CD4-positive, alpha-beta T cell treated with Interleukin-17A for 4 hours (primary cell): ENCODE measurements at places on chromosomes 1 and 21.
A peak's percentile ranks its signal among the peaks of the same experiment; 100 is the strongest.

- DNase-seq: no peak
These were observed 84.2 kb upstream of the RGS2 start for GRCh38 chr1:192724670-192725069.

DNA sequence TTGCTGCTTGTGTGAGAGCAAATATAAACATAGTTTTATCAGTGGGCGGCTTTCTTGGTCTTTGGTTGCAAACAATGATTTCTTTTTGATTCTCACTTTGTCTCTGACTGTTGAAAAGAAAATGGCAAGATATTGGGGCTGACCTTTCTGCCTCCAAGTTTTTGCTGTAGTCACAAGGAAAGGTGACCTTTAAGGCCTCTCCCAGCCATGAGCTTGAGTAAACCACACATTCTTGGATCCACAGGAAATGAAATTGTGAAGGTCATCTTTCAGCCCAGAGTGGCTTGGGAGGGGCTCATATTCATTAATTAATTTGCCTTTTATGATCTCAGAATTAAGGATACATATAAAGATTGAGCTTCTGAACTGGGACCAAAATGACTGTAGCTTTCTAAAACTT lies 241.6 kb downstream of the BACH1 start:
- DNase-seq: no peak

GRCh38 chr1:93869653-93870052 lies 9.4 kb downstream of the DNTTIP2 start:
- no peak for DNase-seq

- no peak for DNase-seq
These were observed 17.4 kb downstream of the MIGA1 start for GRCh38 chr1:77796695-77797405.

- DNase-seq: no peak
These were observed 42.5 kb upstream of the C1orf174 start for GRCh38 chr1:3942416-3943122.

GRCh38 chr1:112296908-112297307 lies 99.1 kb upstream of the CTTNBP2NL start:
- no peak for DNase-seq

GRCh38 chr1:40384413-40384762 lies 10.9 kb downstream of the SMAP2 start:
- DNase-seq: no peak

GRCh38 chr1:66478116-66478515 lies 55.8 kb upstream of the SGIP1 start:
- DNase-seq: no peak

GRCh38 chr1:95140791-95141190 lies 23.6 kb downstream of the TLCD4 start:
- DNase-seq: no peak

DNA sequence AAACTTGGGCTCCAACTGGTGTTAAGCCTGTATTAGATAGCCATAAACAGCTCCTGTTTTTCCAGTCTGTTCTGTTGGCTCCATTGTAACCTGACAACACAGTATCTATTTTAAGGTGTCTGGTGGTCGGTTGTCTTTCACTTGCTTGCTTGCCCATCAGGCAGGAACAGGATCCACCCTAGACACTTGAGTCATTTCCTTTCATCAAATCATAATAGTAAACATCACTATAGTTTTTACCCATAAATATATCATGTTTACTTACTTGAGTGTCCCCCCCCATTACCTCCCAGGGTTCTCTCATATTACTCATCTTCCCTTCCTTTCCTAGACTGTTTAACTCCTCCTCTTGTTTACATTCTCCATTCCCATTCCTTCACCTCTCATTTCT lies 2.9 kb downstream of the DDI2 start:
- DNase-seq: peak; percentile 40

- DNase-seq: no peak
These were observed 22.6 kb downstream of the PODN start for GRCh38 chr1:53084589-53084971.

DNA sequence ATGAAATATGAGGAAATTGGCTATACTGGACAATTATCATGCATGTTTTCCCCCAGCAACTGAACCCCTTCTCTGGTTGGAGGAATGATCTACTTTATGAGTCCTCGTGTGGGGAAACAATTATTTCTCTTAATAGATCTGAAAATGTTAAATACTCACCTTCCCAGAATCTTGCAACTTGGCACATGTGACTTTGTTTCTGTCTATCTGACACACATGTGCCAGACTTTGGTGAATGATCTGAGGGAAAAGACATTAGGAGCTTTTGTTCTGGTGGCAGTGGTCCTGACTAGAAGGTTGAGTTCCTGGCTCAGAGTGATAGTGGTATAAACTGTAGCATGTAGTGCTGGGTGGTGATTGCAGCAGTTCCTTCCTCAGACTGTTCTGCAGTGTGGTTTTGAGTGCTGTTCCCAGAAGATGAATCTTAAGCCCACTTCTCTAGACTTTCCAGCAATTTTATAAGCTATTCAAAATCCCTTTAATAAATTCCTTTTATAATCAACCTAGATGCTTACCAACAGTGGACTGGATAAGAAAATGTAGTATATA lies 59.3 kb upstream of the B3GALNT2 start:
- DNase-seq: no peak

GRCh38 chr1:165863346-165863745 lies 35.9 kb downstream of the UCK2 start:
- DNase-seq: no peak

GRCh38 chr1:8134546-8135235 lies 108.6 kb upstream of the ERRFI1 start:
- no peak for DNase-seq

- DNase-seq: no peak
These were observed 87.9 kb upstream of the HMCN1 start for GRCh38 chr1:185646202-185646683.

GRCh38 chr1:162353078-162353477 lies 23.6 kb downstream of the SPATA46 start:
- no peak for DNase-seq

DNA sequence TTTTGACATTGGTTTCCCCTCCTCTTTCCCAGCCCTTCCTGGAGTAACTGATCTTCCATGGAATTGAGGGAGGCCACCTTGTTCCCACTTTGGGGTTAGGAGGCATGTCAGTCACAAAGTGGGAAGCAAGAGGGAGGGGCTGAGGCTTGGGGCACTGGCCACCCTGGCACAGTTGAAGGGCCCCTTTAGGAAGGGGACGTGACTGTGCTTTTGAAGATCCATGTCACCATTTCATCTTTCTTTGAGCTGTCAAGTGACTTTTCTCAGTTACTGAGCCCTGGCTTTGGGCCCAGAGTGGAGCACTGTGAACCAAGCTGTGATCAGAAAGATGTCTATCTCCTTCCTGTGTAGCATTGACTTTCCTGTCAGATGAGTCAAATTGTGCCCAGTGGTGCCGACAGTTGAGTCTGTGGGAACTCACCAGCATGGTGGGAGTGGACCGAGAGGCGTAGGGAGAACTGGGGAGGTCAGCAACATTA lies 38.5 kb upstream of the TDRD10 start:
- DNase-seq: peak; percentile 81

DNA sequence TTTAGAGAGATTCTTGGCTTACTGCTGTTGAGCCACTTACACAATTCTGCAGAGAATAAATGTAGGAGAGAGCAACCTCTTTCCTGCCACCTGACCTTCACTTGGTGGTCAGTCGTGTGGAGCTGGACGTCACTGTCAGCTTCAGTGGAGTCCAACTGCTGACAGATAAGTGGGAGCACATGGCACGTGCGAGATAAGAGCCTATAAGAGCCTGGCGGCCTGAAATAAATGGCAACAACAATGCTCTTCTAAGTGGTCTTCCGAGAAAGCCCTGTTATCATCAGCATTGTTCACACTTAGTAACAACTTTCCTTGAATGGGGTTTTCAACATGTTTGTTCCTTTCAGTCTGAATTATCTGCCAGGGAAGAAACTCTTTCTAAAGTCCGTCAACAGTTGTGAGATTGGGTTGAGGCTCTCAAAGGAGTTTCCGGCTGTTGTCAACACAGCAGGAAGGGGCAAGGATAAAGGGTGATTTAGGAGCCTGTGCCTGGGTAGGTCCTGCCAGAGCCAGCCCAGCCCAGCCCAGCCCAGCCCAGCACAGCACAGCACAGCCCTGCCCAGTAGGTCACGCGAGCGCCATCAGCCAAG lies 57.2 kb upstream of the RUNX1 start:
- DNase-seq: no peak

GRCh38 chr1:183832459-183832858 lies 27.5 kb downstream of the RGL1 start:
- no peak for DNase-seq

GRCh38 chr1:196486346-196486745 lies 121.9 kb downstream of the KCNT2 start:
- no peak for DNase-seq

DNA sequence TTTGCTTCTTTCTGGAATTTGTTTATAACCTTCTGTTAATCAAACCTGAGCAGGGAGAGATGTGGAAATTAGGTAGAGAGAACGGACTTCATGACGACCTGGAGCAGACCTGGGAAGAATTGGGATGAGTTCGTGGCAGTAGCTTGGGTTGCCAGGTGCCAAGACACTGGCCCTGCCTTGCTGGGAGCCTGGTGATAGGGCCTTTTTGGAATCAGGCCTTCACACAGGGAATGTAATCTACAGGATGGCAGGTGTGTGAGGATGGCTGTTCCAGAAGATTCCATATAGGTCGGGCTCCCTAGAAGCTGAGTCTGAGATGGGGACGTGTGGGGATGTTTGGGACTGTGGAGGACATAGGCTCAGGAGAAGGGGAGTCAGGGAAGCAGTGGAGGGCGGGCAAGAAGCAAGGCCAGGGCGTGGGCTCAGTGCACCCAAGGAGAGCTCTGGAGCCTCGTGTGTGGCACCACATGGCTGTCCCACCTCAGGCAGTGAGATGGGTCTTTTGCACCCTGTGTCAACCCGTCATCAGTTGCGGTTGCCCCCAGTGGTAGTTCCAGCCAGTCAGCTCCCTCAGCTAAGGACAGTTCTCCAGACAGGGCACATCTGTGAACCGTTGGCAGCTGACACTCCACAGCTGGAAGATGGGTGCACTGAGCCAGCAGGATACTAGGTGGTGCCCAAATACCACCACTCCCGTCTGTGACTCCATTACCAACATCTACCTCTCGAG lies 395.9 kb downstream of the MATN1 start:
- DNase-seq: no peak

DNA sequence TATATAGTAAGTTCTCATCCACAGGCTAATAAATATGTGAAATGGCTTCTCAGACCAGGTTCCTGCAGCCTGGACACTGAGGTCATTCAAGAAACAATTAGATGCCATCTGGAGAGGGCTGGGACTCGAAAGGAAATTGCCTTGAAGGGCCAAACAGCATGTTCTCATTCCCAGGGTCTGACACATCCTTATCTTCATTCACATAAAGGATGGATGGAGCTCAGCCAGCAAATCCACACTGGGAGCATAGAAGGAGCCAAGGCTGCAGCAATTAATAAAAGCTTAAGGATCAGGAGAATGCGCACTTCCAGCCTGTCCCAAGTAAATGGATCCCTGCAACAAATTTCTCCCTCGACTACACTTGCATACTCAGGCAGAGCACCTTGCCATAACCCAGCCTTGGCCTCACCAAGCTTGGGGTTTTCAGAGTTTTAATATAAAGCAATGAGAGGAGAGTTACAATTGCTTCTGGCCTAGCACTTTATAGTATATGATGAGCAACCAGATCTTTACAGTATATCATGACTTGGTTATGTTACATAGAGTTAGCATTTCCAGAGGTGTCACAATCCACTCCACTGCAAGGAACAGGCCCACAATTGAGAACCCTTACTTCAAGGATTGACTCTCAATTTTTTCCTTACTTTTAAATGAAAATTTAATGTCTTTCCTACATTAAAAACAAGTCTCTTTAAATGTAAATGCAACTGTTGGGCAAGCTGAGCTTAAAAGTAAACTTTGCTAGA lies 55.9 kb downstream of the BCAR3 start:
- DNase-seq: no peak

DNA sequence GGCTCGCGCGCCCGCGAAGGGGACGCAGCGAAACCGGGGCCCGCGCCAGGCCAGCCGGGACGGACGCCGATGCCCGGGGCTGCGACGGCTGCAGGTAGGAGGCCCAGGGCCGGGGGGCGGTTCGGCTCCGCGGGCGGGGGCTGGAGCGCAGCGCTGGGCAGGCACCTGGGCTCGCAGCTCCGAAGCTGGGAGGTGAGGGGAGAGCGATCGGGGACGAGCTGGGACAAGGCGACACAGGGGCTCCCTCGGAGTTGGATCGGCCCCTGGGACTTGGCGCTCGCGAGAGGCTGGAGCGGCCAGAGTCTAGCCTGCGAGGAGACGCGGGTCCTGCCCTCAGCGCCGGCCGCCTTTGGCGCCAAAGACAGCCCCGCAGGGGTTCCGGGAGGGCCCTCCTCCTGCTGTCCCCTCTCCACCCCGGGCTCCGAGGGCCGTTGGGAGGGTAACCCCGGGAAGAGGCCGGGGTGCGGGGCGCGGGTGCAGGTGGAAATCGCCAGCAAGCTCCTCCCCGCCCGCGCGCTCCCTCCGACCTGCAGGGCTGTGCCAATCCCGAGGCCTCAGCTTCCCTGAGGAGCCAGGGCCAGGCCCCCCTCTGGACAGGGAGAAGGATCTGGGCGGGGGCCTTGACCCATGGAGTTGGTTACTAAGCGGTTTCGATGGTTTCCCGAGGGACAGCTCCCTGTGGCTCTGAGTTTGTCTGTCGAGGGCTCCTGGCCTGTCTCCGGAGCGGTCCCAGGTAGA lies 401 bp downstream of the TP73 start:
- no peak for DNase-seq

DNA sequence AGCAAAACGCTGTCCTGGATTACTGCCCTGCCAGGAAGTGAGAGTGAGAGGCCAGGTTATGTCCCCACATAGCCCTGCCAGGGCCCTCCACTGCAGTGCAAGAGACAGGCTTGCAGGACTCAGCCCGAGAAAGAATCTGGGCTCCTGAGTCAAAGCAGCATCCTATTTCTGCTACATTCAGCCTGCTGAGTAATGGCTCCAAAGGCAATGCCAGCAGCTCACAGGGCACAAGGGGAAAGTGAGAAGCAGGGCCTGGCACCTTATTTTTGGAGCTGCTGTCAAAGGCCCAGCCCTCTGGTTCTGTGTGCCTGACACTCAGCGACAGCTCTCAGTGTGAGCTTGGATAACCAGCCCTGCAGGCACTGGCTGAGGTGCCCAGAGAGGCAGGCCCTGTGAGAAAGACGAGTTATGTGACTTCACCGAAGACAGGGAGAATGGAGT lies 83.9 kb downstream of the DTL start:
- DNase-seq: no peak
